ENCODE measurements at places on chromosomes 4 and X. TPM values are rescaled to one million over a fixed set of nuclear protein-coding genes. Genes with fewer than 3 reads are reported as not detected.

The STPG2 gene
- total RNA-seq = not detected

GRCh38 chr4:102736636-102737549, 23.9 kb downstream of the MANBA start:
- no peak for DNase-seq
- no peaks in the 10 kb centered on the region for H3K36me3 ChIP-seq
- no peaks in the 10 kb centered on the region for H3K27me3 ChIP-seq
- no peak overlapping the region for H3K4me3 ChIP-seq
- H3K4me1 ChIP-seq = no peaks in the 10 kb centered on the region

GRCh38 chrX:15483891-15484290, 9.2 kb downstream of the PIR start:
- no peaks in the 10 kb centered on the region for H3K36me3 ChIP-seq
- H3K4me3 ChIP-seq = no peak overlapping the region
- H3K27ac ChIP-seq = no peak overlapping the region
- DNase-seq = no peak
- H3K4me1 ChIP-seq = peaks cover 6% of the 10 kb centered on the region

GRCh38 chr4:113294908-113295307, 245.5 kb downstream of the ANK2 start:
- no peaks in the 10 kb centered on the region for H3K4me1 ChIP-seq
- no peaks in the 10 kb centered on the region for H3K27me3 ChIP-seq
- H3K27ac ChIP-seq = no peak overlapping the region
- DNase-seq = peak; percentile 8

DNA sequence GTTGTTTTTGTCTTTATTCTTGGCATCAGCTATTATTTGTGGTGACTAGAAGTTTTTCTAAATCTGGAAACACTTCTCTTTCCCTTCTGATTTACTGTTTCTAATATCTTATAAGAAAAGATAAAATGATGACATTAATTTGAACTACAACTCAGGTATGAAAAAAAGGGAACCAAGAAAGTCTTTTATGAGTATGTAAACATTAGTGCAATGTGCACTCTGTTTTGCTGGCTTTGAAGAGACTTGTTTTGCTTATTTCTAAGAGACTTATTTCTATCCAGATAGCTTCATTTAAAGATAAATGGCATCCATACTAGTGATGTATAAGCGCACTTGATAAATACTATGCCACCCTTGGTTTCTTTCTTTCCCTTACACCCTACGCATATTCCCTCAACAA, 10.1 kb upstream of the AMBN start:
- H3K27me3 ChIP-seq = peaks cover 6% of the 10 kb centered on the region
- DNase-seq = no peak

GRCh38 chrX:21699136-21699535, 41.0 kb upstream of the KLHL34 start:
- DNase-seq = no peak
- no peaks in the 10 kb centered on the region for H3K36me3 ChIP-seq

- no peak overlapping the region for H3K4me3 ChIP-seq
- no peaks in the 10 kb centered on the region for H3K27me3 ChIP-seq
- H3K4me1 ChIP-seq = no peaks in the 10 kb centered on the region
- H3K27ac ChIP-seq = no peak overlapping the region
- no peaks in the 10 kb centered on the region for H3K36me3 ChIP-seq
These were observed 128.7 kb downstream of the OPHN1 start for GRCh38 chrX:68304602-68305001.

The SMIM43 gene
- not detected for total RNA-seq

DNA sequence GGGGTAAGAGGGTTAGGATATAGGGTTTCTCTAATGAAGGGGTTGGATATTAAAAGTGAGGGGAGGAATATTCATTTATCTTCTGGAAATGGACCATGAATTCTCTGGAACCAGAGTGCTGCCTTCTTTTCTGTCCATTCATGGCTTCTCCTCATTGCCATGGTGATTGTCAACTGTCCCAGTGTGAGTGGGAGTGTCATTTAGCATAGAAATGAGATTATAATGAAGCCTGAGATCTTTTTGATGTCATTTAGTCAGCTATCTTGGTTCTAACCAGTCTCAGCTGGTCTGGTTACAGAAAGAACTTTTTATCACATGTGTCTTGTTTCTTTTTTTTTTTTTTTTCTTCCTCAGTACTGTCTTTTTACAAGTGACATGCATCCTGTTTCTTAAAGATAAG, 497.3 kb upstream of the PITX2 start:
- H3K27me3 ChIP-seq = no peaks in the 10 kb centered on the region
- DNase-seq = no peak
- H3K27ac ChIP-seq = no peak overlapping the region
- H3K4me3 ChIP-seq = no peak overlapping the region

The GRIA2 gene
- not detected for total RNA-seq

The USP17L18 gene
- total RNA-seq = not detected

DNA sequence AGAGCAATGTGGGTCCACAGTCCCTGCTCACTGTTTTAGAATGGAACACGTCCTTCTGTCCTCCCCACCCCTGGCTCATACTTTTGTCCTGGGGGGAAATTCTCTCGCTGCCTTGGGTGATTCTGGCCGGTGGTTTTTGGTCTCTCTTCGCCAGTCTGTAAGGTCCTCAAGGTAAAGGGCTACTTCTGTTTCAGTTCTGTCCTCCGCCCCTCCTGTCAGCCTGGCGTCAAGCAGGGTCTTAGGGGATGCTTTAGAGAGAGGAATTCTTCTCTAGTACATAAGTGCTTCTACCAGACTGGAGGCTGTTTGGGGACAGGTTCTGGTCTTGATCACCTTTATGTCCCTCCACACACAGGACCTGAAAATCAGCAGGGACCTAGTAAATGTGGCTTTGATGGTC, 617 bp upstream of the MRFAP1L1 start:
- no peak overlapping the region for H3K27ac ChIP-seq
- peak; percentile 9 for DNase-seq
- peaks cover 13% of the 10 kb centered on the region for H3K4me1 ChIP-seq
- H3K27me3 ChIP-seq = peaks cover 4% of the 10 kb centered on the region

GRCh38 chr4:134677209-134677814, 475.7 kb upstream of the PABPC4L start:
- H3K27me3 ChIP-seq = no peaks in the 10 kb centered on the region
- H3K36me3 ChIP-seq = no peaks in the 10 kb centered on the region
- no peak overlapping the region for H3K27ac ChIP-seq
- no peak for DNase-seq
- H3K4me3 ChIP-seq = no peak overlapping the region

DNA sequence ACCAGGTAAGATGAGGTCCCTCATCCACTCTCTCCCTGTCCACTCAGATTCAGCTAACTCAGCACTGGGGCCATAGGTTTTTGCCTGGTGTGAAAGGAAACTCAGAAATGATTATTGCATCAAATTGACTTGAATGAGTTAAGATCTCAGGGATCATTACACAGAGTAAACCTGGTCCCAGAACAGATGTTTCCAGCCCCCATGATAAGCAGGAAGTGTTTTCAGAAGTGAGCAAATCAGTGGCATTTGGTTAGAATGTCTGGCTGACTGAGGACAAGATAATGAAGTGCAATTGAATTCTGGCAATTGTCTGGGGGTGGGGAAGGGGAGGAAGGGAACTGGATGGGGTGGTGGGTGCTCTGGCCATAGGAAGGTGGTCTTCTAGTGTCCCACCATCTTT, 108.0 kb downstream of the CHIC2 start:
- H3K27ac ChIP-seq = no peak overlapping the region
- no peaks in the 10 kb centered on the region for H3K27me3 ChIP-seq

GRCh38 chr4:110867251-110867960, 244.5 kb upstream of the PITX2 start:
- H3K36me3 ChIP-seq = no peaks in the 10 kb centered on the region
- DNase-seq = no peak
- H3K4me1 ChIP-seq = peaks cover 3% of the 10 kb centered on the region
- H3K4me3 ChIP-seq = no peak overlapping the region
- H3K27me3 ChIP-seq = no peaks in the 10 kb centered on the region
- no peak overlapping the region for H3K27ac ChIP-seq

- no peaks in the 10 kb centered on the region for H3K4me1 ChIP-seq
- H3K27ac ChIP-seq = no peak overlapping the region
- H3K4me3 ChIP-seq = no peak overlapping the region
- H3K27me3 ChIP-seq = no peaks in the 10 kb centered on the region
- DNase-seq = no peak
These were observed 277.9 kb downstream of the ZC4H2 start for GRCh38 chrX:64698317-64698716.

- H3K4me3 ChIP-seq = peak overlapping the region; percentile 13
- no peaks in the 10 kb centered on the region for H3K27me3 ChIP-seq
- peaks cover 8% of the 10 kb centered on the region for H3K4me1 ChIP-seq
These were observed 1.1 kb downstream of the KLHL15 start for GRCh38 chrX:24025741-24026403.

DNA sequence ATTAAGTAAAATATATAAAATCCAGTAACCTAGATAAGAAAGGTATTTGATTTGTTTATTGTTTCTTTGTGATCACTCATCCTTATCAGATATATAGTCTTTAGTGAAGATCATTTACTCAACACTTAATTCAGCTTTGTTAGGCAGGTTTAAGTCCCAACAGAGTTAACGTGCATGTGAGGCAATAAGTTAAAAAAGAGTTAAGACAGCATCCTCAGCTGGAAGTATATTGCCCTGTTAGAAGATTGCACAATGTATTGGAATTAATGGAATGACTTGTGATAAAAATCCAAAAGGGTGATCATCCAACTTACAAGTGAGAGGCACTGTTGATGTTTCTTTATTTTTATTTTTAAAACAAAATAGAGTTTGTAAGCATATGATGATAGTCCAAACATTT, 1162.1 kb downstream of the RAPGEF2 start:
- no peak overlapping the region for H3K27ac ChIP-seq
- no peaks in the 10 kb centered on the region for H3K4me1 ChIP-seq
- no peaks in the 10 kb centered on the region for H3K36me3 ChIP-seq
- H3K27me3 ChIP-seq = no peaks in the 10 kb centered on the region
- DNase-seq = no peak
- H3K4me3 ChIP-seq = no peak overlapping the region

The FAM9B gene
- total RNA-seq = not detected

DNA sequence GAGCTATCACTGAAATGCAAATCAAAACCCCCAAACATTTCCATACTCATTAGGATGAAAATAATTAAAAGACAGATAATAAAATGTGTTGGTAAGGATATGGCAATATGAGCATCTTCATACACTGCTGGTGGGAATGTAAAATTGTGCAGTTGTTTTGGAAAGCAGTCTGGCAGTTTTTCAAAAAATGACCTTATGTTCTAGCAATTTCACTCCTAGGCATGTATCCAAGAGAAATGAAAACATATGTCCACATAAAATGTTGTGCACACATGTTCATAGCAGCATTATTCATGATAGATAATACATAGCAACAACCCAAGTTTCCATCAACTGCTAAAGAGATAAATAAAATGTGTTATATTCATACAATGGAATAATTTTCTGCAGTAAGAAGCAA, 14.8 kb upstream of the GPRASP2 start:
- no peaks in the 10 kb centered on the region for H3K27me3 ChIP-seq
- peak; percentile 35 for DNase-seq

GRCh38 chr4:10273030-10273429, 156.4 kb upstream of the WDR1 start:
- H3K27ac ChIP-seq = no peak overlapping the region
- H3K36me3 ChIP-seq = no peaks in the 10 kb centered on the region
- H3K27me3 ChIP-seq = no peaks in the 10 kb centered on the region
- no peaks in the 10 kb centered on the region for H3K4me1 ChIP-seq
- no peak overlapping the region for H3K4me3 ChIP-seq
- no peak for DNase-seq

DNA sequence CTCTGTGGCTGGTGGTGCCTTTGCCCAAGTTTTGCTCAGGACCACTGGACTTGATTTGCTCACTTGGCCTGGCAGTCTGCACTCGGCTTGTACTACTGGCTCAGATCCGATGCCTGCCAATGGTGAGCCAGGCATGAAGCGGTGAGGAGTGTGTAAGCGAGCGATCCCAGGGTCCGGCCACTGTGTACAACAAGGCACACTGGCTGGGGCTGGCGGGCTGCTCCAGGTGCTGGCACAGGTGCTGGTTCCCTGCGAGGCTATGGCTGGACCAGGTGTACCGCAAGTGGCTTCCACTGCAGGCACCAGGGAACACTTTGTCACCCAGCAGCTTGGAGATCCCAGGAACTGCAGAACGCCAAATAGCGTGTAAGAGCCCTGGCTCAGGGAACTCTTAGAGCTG, 329.7 kb downstream of the CCSER1 start:
- H3K36me3 ChIP-seq = no peaks in the 10 kb centered on the region
- no peak overlapping the region for H3K27ac ChIP-seq
- no peaks in the 10 kb centered on the region for H3K4me1 ChIP-seq
- H3K27me3 ChIP-seq = no peaks in the 10 kb centered on the region
- no peak overlapping the region for H3K4me3 ChIP-seq
- DNase-seq = no peak

DNA sequence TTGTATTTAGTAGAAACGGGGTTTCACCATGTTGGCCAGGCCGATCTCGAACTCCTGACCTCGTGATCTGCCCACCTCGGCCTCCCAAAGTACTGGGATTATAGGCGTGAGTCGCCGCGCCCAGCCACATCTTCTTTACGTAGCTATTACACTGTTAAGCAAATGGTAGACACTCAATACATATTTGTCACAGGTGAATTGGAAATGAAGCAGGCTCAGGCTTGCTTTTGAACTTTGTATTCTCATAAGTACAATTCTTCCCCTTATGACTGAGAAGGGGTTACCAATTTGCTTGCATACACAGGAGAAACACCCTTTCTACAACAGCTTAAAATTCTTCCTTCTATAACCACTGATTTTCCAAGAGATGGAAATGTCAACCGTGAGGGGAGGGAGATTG, 787 bp upstream of the SRPX2 start:
- peaks cover 43% of the 10 kb centered on the region for H3K4me1 ChIP-seq
- H3K4me3 ChIP-seq = no peak overlapping the region
- no peaks in the 10 kb centered on the region for H3K27me3 ChIP-seq
- peak overlapping the region; percentile 99 for H3K27ac ChIP-seq

The GUCY1B1 gene
- total RNA-seq = 7.0 TPM

The CLDN22 gene
- not detected for total RNA-seq

DNA sequence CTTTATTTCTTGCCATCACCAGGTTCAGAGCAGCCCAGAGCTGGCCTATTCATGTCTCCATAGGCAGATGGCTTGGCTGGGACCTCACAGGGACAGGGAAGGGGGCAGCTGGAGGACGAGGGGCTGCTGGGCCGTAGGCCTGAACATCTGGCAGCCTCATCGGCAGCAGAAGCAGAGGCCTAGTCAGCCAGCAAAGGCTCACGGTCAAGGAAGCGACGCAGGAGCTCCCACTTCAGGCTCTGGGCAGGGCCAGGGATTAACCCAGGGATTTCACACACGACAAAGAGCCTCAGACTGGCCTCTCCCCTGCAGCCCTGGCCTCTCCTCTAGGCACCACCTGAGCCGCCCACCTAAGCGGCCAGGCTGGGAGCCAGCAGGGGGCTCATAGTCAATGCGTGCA, 46.0 kb upstream of the MAN2B2 start:
- no peaks in the 10 kb centered on the region for H3K27me3 ChIP-seq
- DNase-seq = no peak
- H3K27ac ChIP-seq = no peak overlapping the region
- H3K36me3 ChIP-seq = no peaks in the 10 kb centered on the region
- no peak overlapping the region for H3K4me3 ChIP-seq
- H3K4me1 ChIP-seq = no peaks in the 10 kb centered on the region

The FOXR2 gene
- not detected for total RNA-seq

The TKTL2 gene
- total RNA-seq = not detected

The ZNF732 gene
- 3.1 TPM for total RNA-seq

The GPR78 gene
- not detected for total RNA-seq

- H3K4me1 ChIP-seq = peaks cover 5% of the 10 kb centered on the region
- H3K36me3 ChIP-seq = no peaks in the 10 kb centered on the region
- no peak overlapping the region for H3K27ac ChIP-seq
- peaks cover 5% of the 10 kb centered on the region for H3K27me3 ChIP-seq
- no peak overlapping the region for H3K4me3 ChIP-seq
These were observed 165.7 kb downstream of the KDR start for GRCh38 chr4:54959651-54960116.

Data from endothelial cell of umbilical vein (primary cell).